Gastroesophageal sphincter (tissue), 4 donors: ENCODE measurements at places on chromosomes 16 and 17.

GRCh38 chr17:54455251-54455868 is 445.3 kb upstream of the TOM1L1 start:
- no peak for ATAC-seq

- peak; percentile 57 for ATAC-seq
Observed at GRCh38 chr16:69286941-69287713, 24.0 kb upstream of the VPS4A start.

GRCh38 chr16:4371357-4372000 is at the start of gene VASN:
TSS of gene VASN (plus strand) at chr16:4371848. CDS start at chr16:4380878, 9,030 bp downstream.
- peak; percentile 76 for ATAC-seq

DNA sequence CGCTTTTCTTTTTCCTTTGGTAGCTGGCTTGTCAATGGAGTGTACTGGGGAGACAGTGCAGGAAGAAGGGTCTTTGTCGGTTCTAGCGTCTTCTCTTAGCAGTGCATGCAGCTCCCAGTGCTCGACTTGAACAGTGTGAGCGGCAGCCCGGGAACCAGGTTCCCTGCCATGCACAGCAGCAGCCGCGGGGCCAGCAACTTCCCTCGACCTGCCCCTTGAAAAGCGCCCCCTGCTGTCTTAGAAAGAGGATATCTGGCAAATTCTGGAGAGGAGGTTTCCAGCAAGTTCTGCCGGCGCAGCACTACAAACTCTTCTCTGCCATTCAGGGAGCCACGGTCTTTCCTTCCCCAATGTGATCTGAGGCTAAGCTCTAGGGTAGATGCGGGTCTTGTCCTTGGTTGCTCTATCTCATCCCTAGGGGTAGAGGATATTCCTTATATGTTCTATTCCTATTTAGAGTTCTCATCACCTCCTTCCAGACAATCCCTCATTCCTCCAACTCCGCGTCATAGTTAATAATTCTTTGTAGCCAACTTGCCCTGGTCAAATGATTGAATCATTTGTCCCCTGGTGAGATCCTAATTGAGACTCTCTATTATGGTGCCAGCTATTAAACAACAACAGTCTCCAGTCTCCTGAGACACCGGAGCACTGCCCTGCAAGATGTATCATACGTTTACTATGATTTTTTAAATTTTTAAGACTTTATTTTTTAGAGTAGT is 451.3 kb downstream of the PMP22 start:
- ATAC-seq = no peak

- no peak for ATAC-seq
Observed at GRCh38 chr16:30899794-30900193, 3.4 kb downstream of the CTF1 start.

DNA sequence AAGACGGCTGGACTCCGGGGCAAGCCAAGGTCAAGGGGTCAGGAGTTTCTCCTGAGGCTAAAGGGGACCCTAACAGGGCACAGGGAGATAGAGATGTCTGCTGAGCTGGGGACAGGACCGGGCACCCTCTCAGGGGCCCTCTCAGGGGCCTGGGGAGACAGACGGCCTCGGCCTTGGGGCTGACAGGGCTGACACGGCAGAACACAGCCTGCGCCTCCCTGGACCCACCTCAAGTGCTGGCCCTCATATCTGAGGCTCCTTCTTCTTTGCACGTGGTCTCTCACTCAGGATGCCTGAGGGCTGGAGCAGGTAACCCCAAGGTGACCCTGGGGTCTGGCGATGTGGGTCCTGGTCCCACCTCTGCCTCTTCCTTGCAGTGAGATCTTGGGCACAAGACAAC is 186.9 kb upstream of the TNRC6C start:
- no peak for ATAC-seq

DNA sequence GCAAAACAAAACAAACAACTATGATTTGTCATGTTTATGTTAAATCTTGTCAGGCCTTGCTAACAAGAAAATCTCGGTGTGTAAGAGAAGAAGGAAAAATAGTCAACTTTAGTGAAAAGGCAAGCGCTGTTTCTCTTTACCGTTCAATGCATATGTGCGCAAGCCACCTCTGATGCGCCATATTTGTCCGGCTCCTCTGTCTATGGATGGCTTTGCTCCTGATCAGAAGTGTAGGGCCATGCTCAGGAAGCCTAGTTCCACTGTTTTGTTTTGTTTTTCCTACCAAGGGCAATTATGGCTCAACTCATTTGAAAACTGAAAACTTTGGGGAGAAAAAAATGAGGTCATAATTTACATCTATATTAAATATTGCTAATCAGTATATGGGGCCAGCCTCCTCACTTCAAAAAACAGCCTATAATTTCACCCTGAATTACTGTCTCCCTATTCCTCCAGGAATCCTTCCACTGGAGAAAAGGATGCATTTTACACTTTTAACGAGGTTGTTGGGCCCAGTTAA is 4.5 kb downstream of the MAF start:
- no peak for ATAC-seq

DNA sequence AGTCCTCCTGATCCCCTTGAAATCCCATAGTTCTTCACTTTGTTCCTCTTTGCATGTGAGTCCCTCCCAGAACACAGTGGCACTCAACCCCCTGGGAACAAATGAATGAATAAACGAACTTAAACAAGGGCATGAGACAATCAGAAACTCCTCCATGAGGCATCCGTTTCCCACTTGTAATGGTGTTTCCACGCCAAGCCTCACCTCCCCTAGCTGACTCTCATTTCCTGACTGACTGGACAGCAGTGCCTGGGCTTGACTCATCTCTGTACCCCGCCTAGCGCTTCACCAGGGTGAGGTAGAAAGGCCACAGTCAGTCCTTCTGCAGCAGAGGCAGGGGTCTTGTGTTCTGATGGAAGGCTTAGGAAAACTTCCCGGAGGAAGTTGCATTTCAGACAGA is 14.2 kb downstream of the KIF1C start:
- no peak for ATAC-seq

- no peak for ATAC-seq
Observed at GRCh38 chr16:74954763-74955162, 30.2 kb downstream of the WDR59 start.

GRCh38 chr16:5820472-5820871 is 722.9 kb upstream of the EEF2KMT start:
- ATAC-seq = no peak

DNA sequence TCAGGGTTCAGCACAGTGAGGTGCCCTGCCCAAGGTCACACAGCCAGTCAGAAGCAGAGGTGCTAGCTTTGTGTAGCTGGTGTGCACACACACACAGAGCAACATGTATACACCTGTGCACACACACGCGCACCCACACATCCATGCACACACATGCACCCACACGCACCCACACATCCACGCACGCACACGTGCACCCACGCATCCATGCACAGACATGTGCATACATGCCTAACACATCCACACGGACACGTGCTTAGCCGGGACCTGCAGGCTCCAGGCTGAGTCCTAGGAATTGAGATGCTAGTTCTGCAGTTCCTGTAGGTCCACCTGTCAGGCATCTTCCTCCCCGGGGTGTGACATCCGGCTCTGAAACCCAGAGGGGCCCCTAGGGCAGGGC is 13.0 kb upstream of the DPEP1 start:
- ATAC-seq = no peak

- ATAC-seq = peak; percentile 88
Observed at GRCh38 chr16:55944377-55944802, 69.2 kb upstream of the CES5A start.

DNA sequence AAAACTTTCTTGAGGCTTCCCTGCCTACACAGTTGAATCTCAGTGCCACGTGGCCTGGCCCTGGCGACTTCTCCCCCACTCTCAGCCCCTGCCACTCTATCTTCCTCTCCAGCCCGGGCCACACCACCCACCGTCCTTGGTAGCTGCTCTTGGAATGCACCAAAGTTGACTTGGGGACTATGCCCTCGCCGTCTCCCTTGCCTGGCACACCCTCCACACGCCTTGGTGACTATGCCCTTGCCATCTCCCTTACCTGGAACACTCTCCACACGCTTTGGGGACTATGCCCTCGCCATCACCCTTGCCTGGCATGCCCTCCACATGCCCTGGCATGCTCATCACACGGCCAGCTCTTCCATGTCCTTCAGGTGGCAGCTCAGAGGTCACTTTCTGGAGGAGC is 15.5 kb upstream of the TVP23A start:
- ATAC-seq = no peak

GRCh38 chr16:79639576-79640311 is 39.2 kb upstream of the MAF start:
- ATAC-seq = no peak

- no peak for ATAC-seq
Observed at GRCh38 chr17:72677714-72678390, 414.6 kb downstream of the SLC39A11 start.

DNA sequence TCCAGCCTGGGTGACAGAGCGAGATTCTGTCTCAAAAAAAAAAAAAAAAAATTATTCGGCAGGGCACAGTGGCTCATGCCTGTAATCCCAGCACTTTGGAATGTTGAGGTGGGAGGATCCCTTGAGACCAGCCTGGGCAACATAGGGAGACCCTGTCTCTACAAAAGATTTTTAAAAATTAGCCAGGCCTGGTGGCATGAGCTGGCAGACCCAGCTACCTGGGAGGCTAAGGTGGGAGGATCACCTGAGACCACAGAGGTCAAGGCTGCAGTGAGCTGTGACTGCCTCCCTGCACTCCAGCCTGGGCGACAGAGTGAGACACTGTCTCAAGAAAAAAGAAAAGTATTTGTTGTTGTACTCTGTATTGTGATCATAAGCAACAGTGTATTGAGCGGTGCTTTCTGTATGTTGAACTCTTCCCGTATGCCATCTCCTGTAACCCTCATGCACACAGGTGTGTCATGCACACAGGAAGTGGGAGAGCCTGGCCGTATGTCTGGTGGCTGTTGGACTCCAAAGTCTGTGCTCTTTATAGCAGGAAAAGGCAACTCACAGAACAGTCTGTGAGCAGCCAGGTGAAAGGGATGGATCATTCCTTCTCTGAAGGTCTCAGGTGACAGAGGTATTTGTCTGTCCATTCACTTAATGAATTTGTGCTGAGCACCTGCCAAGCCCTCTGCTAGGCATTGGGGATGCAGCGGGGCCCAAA is 17.1 kb downstream of the CDH1 start:
- ATAC-seq = no peak

GRCh38 chr17:4180791-4181190 is 37.8 kb downstream of the CYB5D2 start:
- no peak for ATAC-seq

DNA sequence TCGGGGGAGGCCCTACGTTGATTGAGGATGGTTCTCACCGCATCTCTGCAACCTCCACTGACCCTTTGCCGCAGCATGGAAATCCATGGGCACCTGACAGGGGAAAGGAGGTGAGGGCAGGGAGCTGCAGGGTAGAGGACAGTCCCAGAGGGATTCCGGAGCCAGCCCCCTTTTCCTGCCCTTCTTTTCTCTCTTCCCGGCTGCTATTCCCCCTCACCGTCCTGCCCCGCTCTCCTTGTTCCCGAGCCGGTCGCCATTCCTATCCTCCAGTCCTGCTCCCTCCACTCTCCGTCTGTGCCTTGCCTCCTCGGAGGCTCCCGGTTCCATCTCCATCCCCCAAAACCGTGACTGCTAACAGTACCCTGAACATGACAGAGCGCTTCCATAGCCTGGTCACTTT is 4.8 kb downstream of the SPATA32 start:
- no peak for ATAC-seq

GRCh38 chr17:4742629-4743028 is 2.9 kb upstream of the CXCL16 start:
- no peak for ATAC-seq

GRCh38 chr17:44865231-44865660 is 17.6 kb downstream of the HIGD1B start:
- peak; percentile 56 for ATAC-seq

GRCh38 chr17:60554377-60554788 is 28.3 kb upstream of the APPBP2 start:
- no peak for ATAC-seq

GRCh38 chr16:12095275-12096156 is 119.0 kb downstream of the SNX29 start:
- ATAC-seq = peak; percentile 52

- ATAC-seq = no peak
Observed at GRCh38 chr17:78014646-78015045, 56.1 kb downstream of the TNRC6C start.

DNA sequence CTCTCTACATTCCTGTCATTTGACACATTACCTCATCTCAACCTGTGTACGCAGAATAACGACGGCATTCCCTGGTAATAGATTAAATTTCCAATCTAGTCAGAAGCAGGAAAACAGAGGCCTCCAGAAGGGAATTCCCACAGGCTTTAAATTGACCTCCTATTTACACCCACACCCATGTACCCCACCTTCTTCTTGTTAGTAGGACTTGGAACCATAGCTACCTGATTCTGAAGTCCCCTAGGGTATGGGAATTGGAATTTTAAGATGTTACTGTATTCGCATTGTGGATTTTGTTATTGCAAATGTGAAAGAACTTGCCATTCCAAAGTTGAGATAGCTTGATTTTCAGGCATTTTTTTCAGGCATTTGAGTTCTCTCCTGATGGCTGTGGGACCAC is 377.5 kb upstream of the DYNLRB2 start:
- no peak for ATAC-seq

- ATAC-seq = no peak
Observed at GRCh38 chr16:84583995-84584394, 33.9 kb downstream of the COTL1 start.
